GM04504 (cell line): ENCODE measurements at places on chromosomes 5 and 9.

DNA sequence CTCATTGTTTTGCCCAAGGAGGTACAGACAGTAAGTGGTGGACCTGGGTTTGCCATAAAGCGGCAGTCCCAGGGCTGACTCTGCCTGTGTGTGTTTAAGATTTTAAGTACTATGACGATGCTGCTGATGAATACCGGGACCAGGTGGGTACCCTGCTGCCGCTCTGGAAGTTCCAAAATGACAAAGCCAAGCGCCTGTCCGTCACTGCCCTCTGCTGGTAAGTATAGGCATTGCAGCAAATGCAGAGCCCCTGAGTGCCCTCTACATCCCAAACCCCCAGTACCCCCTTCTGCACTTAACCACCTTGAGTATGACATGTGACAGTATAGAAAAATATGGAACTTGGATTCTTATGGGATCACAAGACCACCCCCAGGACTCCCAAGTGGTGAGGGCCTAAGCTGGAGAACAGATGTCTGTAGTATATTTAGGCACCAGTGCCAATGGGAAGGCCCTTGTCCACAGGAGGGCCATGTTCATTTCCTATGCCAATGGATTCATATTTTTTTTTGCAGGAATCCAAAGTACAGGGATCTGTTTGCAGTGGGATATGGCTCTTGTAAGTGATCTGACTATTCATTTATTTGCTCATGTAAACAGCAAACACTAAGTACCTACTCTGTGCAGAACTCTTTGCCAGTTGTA lies 22.0 kb downstream of the ENHO start:
- DNase-seq: no peak

DNA sequence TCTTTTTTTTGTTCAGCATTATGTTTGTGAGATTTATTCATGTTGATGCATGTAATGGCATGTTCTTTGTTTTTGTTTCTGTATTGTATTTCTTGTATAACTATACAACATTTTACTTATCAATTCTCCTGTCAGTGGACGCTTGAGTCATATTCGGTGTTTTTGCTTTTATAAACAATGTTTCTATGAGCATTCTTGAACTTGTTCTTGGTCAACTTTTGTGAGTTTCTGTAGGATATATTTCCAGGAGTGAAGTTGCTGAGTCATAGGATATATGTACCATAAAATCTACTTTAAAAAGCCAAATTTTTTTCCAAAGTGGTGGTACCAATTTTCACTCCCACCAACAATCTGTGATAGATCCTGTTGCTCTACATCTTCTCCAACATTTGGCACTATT lies 104.8 kb downstream of the VCAN start:
- no peak for DNase-seq

- DNase-seq: no peak
Observed at GRCh38 chr9:95261890-95262289, 55.6 kb downstream of the FANCC start.

- DNase-seq: no peak
Observed at GRCh38 chr9:133304158-133304470, 29.1 kb upstream of the ABO start.

DNA sequence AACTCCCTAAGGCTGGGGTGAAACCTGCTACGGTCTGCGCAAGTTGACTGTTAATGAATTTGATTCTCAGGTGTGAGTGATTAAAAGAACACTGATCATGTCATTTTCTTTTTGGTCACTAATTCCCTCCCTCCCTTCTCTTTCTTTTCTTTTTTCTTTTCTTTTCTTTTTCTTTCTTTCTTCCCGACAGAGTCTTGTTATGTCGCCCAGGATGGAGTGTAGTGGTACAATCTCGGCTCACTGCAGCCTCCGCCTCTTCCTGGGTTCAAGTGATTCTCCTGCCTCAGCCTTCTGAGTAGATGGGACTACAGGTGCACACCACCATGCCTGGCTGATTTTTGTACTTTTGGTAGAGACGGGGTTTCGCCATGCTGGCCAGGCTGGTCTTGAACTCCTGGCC lies 2.6 kb downstream of the ANXA1 start:
- no peak for DNase-seq

- DNase-seq: no peak
Observed at GRCh38 chr5:18179579-18179978, 545.3 kb downstream of the TAF11L14 start.

DNA sequence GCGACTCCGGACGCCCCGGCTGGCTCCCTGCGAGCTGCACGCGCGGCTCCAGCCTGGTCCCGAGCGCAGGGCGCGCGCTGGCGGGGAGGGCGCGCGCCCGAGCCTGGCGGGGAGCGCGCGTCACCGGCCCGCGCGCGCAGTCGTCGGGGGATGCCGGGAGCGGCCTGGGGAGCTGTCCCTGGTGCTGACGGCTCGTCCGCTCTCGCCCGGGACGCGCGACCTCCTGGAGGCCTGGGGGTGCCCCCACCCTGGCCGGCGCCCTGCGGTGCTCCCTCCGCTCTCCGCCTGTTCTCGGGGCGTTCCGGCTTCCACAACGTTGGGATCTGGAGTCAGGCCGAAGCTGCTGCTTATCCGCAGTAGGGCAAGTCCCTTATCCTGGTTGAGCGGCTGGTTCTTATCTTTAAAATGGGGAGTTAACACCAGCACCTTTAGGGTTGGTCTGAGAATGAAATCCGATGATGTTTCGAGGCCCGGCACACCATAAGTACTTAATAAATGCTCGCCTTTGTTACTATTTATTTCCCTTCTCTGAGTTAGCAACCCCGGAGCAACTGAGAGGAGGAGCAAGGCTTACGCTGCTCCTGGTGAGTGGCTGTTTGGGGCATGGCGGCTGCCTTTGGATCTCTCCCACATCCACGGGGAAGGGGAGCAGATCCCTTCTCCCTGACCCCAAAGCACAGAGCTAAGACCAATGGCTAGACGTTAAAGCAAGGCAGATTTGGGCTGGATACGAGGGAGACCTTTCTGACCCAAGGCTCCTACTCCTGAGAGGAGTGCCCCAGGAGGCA lies at the start of gene FAM163B:
TSS of gene FAM163B (minus strand) at position 79 of the 788 bp plus-strand sequence. CDS start 29,166 bp downstream, outside the sequence.
- DNase-seq: no peak

DNA sequence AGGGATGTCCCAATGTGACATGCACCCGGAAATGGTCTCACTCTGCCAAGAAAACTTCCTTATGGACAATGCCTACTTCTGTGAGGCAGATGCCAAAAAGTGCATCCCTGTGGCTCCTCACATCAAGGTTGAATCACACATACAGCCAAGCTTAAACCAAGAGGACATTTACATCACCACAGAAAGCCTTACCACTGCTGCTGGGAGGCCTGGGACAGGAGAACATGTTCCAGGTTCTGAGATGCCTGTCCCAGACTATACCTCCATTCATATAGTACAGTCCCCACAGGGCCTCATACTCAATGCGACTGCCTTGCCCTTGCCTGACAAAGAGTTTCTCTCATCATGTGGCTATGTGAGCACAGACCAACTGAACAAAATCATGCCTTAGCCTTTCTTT lies 37.6 kb upstream of the CCDC152 start:
- DNase-seq: no peak

- peak; percentile 7 for DNase-seq
Observed at GRCh38 chr9:17531642-17532254, 47.1 kb upstream of the SH3GL2 start.

DNA sequence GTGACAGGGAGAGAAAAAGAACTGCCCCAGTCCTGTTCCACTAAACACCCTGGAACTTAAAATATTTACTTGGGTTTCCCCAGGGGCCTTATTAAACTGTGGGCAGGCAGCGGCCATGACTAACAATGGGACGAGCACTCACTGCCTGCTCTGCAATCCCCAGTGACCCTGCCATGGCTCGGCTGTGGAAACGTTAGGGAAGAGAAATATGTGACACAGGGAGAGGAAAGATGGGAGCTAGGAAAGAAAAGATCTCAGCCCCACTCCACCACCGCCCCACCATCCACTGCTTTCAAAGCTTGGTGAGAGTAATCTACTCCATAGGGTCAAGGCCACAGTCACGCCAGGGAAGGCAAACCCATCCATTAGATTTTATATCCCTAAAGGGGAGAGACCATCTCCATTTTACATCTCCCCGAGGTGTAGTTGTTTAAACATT lies 117.6 kb downstream of the EFNA5 start:
- peak; percentile 41 for DNase-seq

DNA sequence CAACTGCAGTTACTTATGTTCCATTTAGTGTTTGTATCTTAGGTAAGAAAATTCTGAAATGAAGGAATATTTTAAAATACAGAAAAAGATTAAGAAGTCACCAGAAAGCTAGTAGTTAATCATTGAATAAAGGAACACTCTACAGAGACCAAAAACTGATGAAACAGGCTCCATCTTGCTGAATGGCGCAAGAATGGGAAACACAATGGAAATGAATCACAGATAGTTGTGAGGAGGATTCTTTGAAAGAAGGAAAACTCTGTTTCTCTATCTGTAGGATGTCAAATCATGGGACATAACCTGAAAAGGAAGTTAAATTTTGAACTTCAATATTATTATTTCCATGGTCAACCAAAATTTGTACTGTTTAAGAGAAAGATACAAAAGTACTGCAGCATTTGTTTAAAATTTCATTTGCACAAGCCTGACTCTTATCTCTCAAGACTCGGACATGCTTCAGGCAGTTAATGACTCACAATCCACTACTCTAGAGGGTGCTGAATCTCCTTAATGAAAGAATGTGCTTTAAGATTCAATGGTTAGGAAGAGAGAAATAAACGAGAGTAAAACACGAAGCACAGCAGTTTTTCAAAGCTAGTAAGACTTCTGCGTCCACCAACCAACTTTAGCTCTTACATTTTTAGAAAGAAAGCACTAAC lies 1064.4 kb upstream of the DMAC1 start:
- DNase-seq: no peak

DNA sequence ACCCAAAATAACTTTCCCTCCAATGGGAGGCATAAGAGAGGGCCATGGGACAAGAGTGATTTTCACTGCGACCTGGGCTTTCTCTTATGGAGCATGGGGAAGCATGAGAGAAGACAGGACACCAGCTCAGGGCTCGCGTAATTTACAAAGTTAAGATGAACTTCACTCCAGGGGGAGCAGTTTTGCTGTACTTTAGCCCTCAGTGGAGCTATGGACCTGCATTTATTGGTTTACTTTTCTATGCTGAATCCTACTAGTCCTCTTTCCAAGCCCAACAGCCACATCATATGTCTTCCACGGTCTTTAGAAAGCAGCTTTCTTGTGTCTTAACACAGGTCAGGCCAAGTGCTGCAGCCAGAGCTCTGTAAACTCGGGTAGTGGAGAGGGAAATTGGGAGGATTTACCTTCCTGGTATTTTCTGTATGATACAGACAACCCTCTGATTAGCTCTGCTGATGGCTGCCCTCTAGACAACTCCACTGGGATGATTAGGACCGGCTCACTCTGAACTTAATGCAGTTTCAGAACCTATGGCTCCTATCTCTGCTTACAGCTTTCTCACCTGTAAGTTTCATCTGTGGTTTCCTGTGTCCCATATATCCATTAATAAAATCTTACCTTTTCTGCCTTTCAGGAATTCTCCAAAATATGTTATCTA lies 581.0 kb upstream of the RORB start:
- no peak for DNase-seq

DNA sequence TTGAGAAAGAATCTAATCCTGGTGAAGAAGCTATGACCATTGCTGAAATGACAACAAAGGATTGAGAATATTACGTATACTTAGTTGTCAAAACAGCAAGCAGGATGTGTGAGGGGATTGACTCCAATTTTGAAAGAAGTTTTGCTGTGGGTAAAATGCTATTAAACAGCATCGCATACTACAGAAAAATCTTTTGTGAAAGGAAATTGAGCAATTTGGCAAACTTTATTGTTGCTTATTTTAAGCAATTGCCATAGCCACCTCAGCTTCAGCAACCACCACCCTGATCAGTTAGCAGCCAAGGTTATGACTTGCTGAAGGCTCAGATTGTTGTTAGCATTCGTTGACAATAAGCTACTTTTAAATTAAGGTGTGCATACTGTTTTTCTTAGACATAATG lies 22.5 kb upstream of the ARL14EPL start:
- no peak for DNase-seq
